ENCODE measurements at places on chromosomes 11 and 22.
A peak's percentile ranks its signal among the peaks of the same experiment; 100 is the strongest.

DNA sequence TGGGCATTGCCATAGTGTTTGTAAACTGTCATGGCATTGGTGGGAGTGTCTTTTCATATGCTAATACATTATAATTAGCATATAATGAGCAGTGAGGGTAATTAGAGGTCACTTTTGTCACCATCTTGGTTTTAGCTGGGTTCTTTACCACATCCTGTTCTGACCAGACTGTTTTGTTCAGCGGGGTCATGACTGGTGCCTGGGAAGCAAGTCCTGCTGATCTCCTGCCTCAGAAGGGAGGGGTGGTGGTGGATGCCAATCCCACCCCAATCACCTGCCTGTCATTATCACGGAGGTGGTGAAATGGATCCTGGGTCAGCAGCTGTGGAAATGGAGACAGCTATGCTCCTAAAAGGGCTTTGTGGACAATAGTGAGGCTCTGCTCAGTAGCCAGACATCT, 31.2 kb downstream of the IL18 start:
- no peak for DNase-seq

DNA sequence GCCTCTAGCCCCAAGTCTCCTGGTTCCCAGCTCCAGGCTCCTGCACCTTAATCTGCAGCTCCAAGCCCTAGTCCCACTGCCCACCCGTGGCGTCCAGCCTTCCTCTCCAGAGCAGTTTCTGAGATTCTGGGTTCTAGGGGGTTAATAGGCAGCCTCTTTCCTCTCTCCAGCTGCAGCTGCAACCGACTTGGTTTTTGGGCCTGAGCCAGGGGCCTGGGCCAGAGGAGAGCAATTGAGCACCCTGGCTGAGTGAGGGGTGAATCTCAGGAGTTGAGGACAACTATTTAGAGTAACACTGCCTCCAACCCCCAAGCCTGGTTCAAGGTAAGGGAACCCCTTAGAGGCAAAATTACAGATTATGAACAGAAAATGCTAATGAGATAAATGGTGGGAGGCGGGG, 9.0 kb upstream of the CHRM1 start:
- DNase-seq: peak; percentile 51

DNA sequence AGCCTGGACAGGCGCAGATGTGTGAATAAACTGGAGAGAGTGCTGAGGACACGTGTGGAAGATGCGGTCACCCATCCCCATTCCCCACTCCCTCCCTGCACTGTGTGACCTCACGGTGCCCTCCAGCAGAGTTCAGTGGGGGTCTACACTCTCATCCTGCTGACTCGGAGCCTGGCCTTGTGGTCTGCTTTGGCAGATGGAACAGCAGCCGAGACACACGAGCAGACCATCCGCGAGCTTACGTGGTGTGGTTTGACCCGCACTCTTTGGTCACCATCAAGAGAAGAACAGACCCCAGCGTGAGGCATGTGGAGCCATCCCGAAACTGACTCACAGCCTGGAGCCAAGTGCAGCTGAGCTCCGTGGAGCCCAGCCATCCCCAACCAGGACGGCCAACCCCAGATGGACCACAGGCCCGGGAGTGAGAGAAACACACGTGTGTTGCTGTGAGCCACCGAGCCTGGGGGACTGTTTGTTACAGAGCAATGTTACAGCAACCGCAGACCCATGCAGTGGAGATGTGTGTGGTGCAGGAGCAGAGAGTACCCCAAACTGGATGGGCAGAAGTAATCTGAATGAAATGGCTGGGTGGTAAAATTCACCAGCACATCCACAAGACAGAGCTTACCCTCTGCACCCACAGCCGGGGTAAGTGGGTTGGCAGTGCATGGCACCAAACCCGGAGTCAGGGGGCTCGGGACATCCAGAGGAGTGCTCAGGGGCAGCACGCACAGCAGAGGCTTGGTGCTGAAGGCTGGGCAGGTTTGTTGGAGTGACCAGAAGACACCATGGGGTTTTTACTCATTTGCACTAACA, 90.7 kb downstream of the RTL6 start:
- DNase-seq: no peak

- no peak for DNase-seq
Measured at GRCh38 chr11:104120493-104121137, 43.3 kb downstream of the PDGFD start.

GRCh38 chr22:45720839-45721378, 49.3 kb downstream of the ATXN10 start:
- no peak for DNase-seq

- no peak for DNase-seq
Measured at GRCh38 chr11:130426837-130427341, 1.5 kb downstream of the ADAMTS8 start.

DNA sequence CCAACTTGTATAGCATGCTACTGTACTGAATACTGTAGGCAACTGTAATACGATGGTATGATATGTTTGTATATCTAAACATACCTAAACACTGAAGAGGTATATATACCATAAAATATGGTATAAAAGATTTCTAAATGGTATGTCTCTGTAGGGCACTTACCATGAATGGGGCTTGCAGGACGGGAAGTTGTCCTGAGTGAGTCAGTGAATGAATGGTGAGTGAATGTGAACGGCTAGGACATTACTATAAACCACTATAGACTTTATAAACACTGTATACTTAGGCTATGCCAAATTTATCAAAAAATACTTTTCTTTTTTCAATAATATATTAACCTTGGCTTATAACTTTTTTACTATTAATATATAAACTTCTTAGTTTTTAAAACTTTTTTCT, 66.8 kb downstream of the ZC3H12C start:
- no peak for DNase-seq

DNA sequence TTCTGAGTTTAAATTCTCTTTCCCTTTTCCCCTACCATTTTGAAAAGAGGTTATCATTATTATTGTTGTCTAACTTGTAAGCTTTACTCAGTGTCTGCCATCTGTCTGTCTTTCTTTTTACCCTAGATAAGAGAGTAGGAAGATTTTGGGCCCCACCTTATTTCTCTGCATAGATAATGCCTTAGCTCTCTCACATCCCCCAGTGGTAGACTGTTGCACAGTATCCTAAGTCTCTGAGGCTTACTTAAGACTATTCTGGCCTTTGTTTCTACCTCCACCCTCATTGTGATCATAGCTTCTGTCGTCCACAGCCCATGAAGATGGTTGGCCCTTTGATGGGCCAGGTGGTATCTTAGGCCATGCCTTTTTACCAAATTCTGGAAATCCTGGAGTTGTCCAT, 3.6 kb upstream of the OR51L1 start:
- DNase-seq: no peak

- no peak for DNase-seq
Measured at GRCh38 chr11:130127509-130127908, 32.1 kb upstream of the ST14 start.

- DNase-seq: no peak
Measured at GRCh38 chr11:40095446-40095845, 1364.0 kb downstream of the LRRC4C start.

- peak; percentile 43 for DNase-seq
Measured at GRCh38 chr22:24209687-24210086, 28.4 kb downstream of the SUSD2 start.

DNA sequence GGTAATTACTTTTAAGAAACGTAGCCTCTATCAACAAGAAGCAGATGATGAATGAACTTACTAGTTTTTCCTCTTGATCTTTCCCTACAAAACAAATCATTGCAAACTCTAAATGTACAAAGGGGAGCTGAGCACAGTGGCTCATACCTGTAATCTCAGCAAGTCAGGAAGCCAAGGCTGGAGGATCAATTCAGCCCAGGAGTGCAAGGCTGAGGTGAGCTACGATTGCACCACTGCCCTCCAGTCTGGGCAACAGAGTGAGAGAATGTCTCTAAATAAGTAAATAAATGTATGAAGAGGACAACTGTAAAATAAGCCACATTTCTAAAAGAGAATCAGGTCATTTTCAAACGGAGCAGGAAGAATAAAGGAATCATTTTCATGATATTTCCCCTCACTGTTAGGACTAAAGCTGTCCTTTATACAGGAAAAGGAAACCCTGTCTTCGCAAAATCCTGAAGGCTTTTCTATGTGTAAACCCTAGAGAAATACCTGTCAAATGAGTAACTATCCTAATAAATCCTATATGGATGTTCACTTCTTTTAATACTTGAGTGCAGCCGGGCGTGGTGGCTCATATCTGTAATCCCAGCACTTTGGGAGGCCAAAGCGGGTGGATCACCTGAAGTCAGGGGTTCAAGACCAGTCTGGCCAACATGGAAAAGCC, 41.2 kb downstream of the RRAS2 start:
- DNase-seq: no peak

DNA sequence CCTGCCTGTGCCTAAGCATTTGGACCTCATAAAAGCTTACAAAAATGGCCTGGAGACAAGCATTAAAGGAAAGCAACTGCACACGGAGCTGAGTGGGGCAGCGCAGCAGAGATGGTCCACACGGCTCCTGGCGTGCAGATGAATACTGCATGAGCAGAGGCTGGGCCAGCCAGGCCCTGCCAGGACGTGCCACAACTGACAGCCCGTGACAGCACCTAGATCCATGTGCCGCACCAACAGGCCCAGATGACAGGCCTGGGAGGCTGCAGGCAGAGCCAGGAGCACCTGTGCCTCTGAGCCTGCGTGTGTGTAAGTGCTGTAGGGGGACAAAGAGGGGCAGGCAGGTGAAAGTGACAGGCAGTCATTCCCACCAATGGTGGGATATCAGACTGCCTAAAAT, 33.4 kb downstream of the MICAL3 start:
- no peak for DNase-seq
